ENCODE measurements at places on chromosomes 5 and 9. TPM values are rescaled to one million over a fixed set of nuclear protein-coding genes. Genes with fewer than 3 reads are reported as not detected.

GRCh38 chr5:56471707-56472106 lies 238.6 kb upstream of the ANKRD55 start:
- no peak for DNase-seq

The TNFSF8 gene
- 0.57 TPM for total RNA-seq

DNA sequence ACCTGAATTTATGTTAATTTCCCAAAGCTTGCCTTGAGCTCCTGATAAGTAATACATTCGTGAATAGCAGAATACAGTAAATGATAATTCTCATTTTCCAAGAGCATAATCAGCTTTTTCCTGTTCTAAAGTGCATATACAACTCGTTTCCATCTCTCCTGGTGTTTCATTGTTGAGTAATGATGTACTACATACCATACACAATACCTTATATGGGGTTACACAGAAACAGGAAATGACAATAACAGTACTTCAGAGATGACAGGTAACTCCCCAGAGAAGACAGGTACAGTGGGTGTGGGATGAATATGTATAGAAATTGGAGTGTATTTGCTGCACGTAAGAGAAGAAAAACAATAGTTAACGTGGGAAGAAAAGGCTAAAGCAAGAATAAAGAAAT lies 287.1 kb downstream of the TENT4A start:
- no peak for DNase-seq

DNA sequence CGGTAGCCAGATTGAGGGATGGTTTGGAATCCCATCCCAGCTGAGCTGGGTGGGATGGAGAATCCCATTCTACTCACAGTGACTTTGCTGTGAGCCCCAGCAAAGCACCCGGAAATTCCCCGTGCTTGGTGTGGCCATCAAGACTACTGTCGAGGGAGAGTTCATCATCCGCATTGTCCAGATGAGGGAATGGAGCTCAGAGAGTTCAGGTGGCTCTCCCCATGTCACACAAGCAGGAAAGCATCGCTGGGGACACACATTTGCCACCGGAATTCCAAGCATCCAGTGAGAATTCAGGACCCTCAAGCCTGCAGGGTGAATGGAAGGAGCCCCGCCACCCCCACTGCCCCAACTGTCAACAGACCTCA lies 54.4 kb downstream of the HRH2 start:
- no peak for DNase-seq

- no peak for DNase-seq
Observed at GRCh38 chr9:84778570-84778969, 109.0 kb downstream of the NTRK2 start.

GRCh38 chr5:146633323-146633764 lies 117.4 kb upstream of the GPR151 start:
- no peak for DNase-seq

- DNase-seq, result no peak
Observed at GRCh38 chr9:131233995-131234394, 42.3 kb downstream of the FAM78A start.

DNA sequence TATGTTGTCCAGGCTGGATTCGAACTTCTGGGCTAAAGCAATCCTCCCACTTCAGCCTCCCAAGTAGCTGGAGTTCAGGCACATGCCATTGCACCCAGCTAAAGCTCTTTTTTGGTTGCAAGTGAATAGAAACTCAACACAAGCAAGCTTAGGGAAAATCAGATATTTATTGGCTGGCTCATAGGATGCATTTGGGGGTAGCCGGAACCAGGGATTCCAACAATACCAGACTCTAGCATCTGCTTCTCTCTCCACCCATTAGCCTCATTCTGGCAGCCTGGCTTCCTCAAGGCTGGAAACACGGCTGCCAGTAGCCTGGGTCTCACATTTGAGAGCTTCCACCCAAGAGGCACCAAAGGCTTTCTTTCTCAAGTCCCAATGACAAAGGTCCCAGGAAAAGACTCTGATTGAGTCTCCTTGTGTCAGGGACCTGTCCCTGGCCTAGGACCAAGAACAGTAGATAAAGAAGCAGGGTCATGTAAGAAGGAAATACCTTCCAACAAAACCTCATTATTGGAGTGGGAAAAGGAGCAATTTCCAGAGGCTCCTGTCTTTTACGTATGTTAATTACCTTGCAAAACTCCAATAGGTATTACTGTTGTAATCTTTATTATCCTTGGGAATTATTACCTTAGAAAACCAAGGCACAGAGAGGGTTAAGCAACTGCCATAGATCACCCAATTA lies 23.0 kb upstream of the B4GALT1 start:
- DNase-seq, result no peak

DNA sequence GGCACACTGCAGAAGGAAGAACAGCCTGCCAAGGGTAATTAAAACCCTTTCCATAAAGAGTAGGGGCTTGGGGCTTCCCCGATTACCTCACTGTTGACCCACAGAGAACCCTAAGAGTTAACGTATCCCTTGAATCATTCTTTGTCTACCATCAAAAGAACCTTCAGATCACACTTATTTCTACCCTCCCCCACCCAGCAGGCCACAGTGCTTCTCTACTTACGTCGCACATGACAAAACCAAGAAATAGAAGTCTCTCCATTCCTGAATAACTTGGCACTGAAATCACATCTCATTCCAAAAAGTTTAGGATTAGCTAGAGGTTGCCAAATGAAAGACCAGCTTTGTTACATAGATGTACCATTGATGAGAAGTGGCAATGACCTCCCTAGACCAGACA lies 268.7 kb upstream of the GAS1 start:
- no peak for DNase-seq

- DNase-seq, result no peak
Observed at GRCh38 chr5:108763222-108763916, 15.7 kb downstream of the FER start.

The TAF9 gene
- 31.6 TPM for total RNA-seq

- no peak for DNase-seq
Observed at GRCh38 chr5:67475489-67475888, 278.9 kb upstream of the CD180 start.

DNA sequence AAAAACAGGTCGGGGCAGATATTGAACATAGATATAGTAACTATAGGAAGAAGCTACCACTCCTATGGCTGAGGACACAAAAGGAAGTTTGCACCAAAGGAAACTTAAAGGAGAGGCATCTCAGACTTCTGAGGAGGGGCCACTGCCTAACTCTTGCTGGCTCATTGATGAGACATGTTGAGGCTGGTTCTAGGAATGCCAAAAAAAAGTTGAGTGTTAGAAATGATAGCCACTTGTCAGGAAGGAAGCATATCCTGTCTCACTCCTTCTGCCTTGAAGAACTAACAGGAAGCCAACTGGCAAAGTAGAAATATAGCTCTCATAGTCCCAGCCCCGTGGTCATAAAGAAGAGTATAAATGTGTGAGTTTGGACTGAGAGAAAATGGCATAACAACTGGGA lies 23.3 kb upstream of the STOM start:
- DNase-seq, result no peak

- DNase-seq, result no peak
Observed at GRCh38 chr5:128905568-128906110, 59.6 kb upstream of the SLC27A6 start.

The TAF11L5 gene
- not detected for total RNA-seq

DNA sequence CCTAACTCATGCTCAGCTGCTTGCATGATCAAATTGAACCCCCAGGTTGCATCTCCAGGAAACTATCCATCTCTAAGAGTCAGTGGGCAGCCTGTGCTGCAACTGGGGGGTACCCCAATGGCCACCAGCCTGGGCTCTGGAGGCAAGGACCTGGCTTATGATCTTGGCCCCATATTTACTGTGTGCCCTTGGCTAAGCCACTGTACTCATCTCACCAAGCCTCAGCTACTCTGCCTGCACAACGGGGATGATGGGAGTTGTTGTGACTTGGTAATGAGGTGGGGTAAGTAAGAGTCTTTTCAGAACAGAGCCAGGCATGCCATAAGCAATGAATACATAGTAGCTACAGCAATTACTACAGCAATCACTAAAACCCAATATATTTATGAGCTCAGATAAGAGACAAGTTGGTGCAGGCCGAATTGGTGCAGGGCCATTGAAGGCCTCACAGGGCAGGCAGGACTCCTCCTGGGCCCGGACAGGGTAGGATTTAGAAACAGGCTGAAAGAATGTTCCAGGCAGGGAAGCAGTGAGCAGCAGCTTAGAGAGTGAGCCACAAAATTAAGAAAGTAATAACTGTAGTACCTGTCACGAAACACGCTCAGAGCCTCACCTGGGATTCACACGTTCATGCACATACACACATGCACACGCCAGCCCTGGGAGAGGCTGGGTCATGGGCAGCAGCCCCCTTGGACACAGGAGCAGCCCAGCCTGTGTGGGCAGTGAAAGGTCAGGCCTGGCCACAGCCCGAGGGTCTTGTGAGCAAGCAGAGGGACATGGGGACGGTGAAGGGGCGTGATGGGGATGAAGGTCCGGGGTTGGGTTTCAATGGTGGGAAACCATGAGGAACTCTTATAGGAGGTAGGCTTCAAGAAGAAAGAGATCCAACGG lies 74.1 kb downstream of the PAX5 start:
- DNase-seq, result no peak

GRCh38 chr5:121695307-121695706 lies 156.4 kb upstream of the FTMT start:
- DNase-seq, result no peak

The RABGAP1 gene
- total RNA-seq, result 45.1 TPM

- no peak for DNase-seq
Observed at GRCh38 chr5:74402553-74402952, 238.0 kb downstream of the ENC1 start.

DNA sequence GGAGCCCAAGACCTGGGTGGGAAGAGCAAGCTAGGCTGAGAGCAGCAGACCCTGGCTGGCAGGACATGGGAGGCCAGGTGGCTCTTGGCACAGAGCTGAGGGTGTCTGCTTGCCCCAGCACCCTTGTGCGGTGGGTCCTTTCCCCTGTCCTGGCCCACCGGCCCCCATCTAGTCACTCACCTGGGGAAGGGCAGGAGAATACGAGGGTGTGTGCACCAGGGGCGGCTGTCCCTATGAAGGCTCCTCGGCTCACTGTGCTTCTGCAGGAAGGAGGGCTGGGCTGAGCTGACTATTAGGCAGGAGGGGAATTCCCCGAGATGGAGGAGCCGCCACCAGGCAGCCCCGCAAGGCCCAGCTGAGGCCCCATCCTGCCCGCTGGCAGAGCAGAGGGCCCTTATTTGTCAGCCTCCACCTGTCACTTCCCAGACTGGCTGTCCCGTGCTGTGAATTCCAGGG lies 6.1 kb upstream of the TNIP1 start:
- DNase-seq, result no peak

DNA sequence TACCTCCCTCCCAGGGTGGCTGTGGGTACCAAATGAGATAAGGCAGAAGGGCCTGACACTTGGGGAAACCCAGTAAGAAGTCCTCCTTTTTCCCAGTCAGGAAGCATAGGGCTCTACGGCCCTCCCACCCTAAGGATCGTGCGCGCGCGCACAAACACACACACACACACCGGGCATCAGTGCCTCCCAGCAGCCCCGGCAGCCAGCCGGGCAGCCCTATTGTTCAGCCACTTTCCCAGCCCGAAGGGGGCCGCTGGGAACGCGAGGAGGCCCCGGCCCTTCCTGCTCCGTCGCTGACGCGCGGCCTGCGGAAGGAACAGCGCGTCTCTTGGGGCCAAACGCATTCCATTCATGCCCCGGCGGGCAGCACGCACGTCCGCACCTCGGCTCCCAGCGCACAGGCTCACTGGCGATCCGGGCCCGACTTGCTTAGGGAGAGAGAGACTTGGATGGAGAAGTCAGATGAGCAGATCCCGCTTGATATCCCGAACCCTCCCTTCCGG lies 22.6 kb downstream of the DUSP1 start:
- peak; percentile 92 for DNase-seq

DNA sequence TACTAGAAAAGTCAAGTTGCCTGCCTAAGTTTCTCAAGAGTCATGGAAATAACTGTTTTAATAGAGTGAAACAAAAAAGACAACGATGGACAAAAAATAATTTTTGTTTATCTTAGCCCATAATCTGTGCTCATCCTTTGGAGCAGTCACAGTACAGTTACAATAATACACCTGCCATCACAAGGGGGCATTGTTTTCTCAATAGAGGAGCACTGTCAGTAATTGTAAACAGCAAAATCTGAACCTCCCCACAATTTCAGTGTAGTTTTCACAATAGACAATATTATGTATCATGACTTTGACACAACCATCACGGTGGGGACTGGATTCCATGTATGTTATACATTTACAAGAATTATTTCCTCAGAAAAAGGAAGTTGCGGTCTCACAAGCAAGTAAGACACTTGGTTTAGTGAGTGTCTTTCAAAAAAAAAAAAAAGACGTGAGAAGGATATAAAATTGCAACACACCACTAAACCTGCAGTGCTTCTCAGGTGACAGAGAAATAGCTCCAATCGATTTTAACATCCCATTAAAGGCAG lies 586.3 kb downstream of the PTPRD start:
- DNase-seq, result no peak

DNA sequence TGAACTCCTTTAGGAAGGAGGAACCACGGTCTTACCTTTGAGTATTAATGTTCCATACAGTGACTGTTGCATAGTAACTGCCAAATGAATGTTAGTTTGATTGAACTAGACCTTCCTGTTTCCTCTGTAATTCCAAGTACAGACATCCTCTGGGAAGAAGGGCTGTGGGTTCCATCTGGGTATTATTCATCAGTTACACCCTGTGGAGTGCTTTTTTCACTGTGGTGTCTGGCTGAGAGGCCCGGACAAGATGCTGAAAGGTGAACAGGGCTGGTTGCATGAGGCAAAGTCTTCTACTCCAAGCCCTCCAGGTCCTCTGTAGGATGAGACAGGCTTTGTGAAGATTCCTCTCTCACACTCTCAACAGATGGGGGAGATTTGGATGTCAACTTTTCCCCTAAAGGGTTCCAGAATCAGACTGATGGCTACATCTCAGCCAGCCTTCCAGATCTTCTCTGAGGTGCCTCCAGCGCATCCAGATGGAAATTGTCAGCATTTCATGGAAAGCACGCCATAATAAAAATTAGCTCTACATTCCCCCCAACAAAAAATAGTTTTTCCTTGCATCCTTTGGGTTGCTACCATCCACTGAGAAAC lies 230.9 kb downstream of the GAS1 start:
- no peak for DNase-seq

The ZNF189 gene
- 15.2 TPM for total RNA-seq

The MYORG gene
- 9.0 TPM for total RNA-seq

- DNase-seq, result peak; percentile 85
Observed at GRCh38 chr9:94157050-94157801, 73.0 kb downstream of the PTPDC1 start.

The BAAT gene
- total RNA-seq, result not detected

GRCh38 chr5:124583469-124584350 lies 162.7 kb downstream of the ZNF608 start:
- DNase-seq, result no peak

DNA sequence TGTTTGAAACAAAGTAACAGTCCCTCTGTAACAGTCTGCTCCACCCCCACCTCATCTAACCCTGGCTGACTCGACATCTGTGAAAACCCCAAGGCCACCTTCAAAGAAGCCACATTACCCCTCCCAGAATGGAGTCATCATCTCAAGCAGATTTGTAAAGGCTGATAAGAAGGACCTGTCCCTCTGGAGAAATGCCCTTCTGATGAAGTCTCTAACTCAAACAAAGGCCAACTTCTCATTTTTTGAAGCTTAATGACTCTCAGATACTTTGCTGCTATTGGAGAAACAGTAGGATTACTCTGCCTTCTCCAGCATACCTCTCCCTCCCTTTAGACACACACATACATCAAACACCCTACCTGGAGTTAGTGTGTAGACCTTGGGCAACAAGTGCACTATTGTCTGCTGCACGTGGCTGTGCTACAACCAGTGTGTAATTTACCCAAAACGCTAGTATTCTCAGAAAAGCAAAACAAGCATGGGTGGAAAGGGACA lies 5.3 kb upstream of the SUSD1 start:
- DNase-seq, result no peak

The PCDHGC4 gene
- total RNA-seq, result 2.4 TPM

GRCh38 chr9:71629578-71630215 lies 138.6 kb downstream of the CEMIP2 start:
- no peak for DNase-seq

- no peak for DNase-seq
Observed at GRCh38 chr5:91137647-91138046, 245.5 kb downstream of the ARRDC3 start.
